ENCODE measurements at places on chromosomes 5 and 9.

- peak; percentile 20 for DNase-seq
Measured at GRCh38 chr5:77560677-77561263, 68.7 kb upstream of the WDR41 start.

DNA sequence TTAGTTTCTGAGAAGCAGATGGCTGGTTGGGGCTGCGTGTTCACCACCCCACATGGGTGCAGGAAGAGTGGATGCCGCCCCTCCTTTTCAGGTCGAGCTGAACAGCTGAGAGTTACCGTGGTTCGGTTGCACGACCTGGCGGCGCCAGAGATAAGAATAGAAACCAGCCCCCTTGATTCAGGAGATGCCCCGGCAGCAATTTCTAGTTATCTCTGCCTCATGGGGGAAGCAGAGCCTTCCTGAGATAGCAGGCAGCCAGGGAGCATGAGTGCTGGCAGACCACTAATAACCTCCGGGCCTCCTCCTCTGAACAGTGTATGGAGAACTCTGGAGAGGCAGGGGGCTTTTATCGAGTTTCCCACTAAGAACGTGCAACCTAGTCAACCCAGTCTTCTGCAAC is 177.8 kb downstream of the NSG2 start:
- no peak for DNase-seq

- DNase-seq = no peak
Measured at GRCh38 chr9:75891771-75892215, 1.3 kb downstream of the PCSK5 start.

- no peak for DNase-seq
Measured at GRCh38 chr5:159097784-159098602, 1.7 kb downstream of the EBF1 start.

- no peak for DNase-seq
Measured at GRCh38 chr9:97807681-97808080, 45.3 kb upstream of the FOXE1 start.

DNA sequence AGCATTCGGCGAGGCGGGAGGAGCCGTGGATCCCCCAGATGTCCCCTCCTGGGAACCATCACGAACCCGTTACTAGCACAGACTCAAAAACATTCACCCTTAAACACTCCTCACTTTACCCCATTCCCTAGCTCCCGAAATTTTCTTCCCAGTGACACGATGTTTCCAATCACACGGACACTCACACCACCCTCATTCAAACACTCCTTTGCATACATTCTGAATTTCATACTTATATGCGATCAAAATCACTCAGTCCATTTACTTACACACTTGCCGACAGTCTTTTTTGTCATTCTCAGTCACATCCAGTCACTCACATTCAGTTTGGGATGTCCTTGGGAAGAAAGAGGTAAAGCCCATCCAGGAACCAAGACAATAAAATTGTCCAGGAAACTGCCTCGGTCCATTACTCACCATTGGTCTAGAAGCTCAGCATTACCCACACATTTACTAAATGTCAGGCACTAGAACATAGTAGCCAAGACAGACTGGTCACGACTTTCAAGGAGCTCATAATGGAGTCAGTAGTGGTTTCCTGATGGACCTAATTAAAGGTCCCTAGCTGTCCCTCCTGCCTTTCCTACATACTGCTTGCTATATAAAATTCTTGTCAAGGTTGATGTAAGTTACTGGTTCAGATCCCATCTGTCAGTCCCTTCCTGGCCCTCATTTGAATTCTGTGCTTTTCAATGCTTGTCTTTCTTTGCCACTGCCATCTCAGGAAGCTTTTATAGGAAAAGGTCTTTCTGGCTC is 574 bp downstream of the SLC35A4 start:
- DNase-seq = no peak

DNA sequence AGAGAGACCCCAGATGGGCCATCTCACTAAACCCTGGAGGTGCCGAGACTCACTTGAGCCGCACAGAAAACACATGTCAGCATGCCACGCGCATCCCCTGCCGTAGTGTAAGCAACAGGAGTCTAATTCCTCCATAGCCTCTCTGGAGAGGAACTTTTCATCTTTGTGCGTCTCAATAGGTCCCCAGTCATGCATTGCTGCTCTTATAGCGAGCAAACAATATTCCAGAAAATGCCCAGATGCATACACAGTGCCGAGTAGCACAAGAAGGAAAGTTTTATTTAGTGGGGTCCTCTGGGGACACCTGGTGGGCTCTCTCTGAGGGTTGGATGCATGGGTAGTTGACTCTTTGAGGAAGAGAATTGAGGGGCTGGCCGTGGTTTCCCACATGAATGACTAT is 97.9 kb upstream of the DAP start:
- DNase-seq = no peak

DNA sequence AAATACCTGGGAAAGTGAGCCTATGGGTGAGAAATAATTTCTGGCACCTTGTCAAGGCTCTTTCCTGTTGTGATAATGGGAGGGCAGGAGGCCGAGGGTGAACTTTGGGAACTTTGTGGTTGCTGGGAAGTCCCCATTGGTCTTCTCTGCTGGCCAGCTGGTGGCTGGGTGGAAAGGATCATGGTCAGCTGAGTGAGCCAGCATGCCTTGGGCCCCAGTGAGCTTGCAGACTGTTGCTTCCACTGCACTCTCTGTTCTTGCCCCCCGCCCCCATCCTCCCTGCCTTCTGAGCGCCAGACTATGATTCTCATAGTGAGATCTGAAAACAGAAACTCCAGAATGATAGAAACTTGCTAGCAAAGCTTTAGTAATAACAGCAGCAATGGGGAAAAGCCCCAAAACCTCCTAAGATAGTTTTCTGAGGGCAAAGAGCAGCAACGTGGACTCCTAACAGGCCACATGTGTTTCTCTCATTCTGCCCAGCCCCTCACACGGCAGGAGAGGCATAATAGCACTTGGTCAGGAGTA is 139.2 kb upstream of the SMARCA2 start:
- no peak for DNase-seq

- DNase-seq = no peak
Measured at GRCh38 chr5:90530736-90531487, 1.5 kb upstream of the LYSMD3 start.

DNA sequence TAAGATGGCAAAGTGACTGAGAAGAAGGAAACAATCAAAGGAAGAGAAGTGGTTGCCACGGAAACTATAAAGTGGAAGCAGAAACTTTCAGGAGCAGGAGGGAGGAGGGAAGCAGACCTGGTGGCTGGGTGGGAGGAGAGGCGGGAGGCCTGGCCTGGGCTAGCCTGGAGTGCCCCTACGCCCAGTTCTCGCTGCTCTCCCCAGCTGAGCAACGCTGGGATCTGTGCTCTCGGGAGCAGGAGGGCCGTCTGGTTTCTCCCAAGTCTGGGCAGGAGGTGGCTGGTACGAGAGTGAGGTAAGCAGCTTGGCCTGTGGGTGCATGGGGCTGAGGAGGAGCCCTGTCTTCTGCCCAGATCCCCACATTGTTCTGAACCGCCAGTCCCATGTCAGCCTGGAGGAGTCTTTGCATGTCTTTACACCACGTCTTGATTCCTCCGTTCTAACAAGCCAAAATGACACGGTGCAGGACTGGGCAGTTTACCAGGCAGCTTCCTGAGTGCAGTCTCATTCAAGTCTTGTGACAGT is 15.0 kb upstream of the DAB2IP start:
- no peak for DNase-seq

GRCh38 chr9:90995516-90995915 is 193.9 kb downstream of the SYK start:
- no peak for DNase-seq

DNA sequence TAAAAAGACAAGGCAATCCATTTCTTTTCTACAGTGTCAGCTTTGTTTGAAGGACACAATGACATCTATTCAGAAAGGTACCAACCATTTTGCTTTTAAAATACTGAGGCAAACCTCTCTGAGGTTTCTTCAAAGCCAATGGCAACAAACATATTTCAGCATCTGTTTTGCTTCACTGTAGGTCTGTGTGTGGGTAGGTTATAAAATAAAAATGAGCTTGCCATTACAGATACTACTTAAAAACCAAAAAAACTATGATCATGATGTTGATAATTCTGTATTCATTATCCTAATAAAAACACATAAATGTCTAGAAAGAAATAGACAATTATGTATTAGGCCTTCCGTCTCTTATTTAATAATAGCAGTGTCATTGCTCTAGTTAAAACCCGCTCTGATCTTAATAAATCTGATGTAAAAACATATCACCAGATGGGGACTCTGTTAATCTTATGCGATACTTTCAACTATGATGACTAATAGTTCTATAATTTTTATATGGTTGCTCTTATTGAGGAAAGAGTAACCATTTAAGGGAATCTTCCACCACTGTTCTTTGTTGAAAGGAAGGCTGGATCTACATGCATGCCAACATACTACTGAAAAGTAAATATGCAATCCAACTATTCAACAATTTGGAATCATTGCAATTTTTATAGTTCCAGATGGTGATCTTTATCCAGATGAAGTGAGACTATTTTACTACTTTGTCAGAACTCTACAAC is 647.2 kb downstream of the PDE4D start:
- DNase-seq = no peak

DNA sequence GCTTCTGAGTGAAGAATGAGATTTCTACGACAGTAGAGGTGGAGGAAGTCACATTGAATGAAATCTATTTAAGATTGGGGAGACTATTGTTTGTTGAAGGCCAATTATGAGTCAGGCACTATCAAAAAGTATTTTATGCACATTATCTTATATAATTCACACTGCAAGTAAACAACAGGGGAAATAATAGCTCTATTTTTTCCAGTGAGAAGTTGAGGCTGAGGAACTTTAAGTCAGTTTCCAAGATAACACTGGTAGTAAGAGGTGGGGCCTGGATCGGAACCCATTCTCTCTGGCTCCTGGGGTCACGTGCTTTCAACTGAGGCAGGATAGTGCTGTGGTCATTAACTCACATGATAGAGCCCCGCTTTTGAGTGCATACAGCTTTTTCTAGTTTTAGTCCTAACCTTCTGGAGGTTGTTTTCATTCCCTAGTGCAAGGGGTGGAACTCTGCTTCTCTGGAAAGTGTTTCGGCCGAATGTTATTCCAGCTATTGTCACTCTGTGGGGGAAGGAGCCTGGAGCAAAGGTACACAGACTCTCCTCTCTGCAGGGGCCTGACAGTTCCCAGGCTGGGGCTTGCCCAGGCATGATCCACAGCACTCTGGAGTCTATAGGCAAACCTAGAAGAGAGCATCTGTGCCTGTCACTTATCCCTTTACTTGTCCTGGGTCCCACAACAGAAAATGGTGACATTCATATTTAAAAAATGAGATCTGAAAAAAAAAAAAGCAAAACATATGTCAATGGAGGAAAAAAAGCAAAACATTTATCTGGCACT is 352.4 kb upstream of the ACTBL2 start:
- peak; percentile 20 for DNase-seq

- no peak for DNase-seq
Measured at GRCh38 chr5:113273948-113274347, 160.8 kb downstream of the TSSK1B start.

DNA sequence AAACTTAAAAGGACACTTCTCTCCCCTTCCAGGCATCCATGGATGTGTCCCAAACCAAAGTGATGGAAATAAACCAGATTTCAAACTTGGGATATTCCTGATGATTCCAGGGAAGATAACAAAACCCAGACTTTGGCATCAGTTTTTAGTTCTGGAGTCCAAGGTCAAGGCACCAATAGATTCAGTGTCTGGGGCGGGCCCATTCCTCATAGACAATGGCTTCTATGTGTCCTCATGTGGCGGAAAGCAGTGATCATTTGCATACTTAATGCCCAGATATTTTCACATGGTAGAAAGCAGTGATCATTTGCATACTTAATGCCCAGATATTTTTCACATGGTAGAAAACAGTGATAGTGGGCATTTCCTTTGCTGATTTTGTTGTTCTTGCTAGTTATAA is 151.4 kb upstream of the DAP start:
- no peak for DNase-seq

- peak; percentile 60 for DNase-seq
Measured at GRCh38 chr9:121278477-121279261, 10.7 kb downstream of the GSN start.

- no peak for DNase-seq
Measured at GRCh38 chr5:150146862-150147601, 8.6 kb downstream of the PDGFRB start.

- DNase-seq = no peak
Measured at GRCh38 chr9:99713838-99714306, 107.8 kb upstream of the NR4A3 start.

DNA sequence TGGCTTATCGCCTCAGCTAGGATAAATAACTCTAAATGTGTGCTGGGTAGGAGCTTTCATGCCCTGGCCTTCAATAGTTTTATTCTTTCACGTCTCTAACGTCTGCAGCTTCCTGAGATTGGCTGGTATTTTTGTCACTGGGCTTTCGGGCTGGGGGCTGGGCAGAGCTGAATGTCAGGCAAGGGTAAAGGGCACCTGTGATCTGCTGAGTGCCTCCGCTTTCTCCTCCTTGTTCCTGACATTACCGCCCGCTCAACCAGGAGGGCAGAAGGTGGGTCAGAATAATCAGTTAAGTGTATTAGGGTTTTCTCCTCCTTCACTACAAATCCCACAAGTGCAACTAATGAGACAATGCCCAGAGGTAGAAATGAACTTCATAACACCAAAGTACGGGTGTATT is 216.6 kb downstream of the TSSK1B start:
- DNase-seq = no peak

DNA sequence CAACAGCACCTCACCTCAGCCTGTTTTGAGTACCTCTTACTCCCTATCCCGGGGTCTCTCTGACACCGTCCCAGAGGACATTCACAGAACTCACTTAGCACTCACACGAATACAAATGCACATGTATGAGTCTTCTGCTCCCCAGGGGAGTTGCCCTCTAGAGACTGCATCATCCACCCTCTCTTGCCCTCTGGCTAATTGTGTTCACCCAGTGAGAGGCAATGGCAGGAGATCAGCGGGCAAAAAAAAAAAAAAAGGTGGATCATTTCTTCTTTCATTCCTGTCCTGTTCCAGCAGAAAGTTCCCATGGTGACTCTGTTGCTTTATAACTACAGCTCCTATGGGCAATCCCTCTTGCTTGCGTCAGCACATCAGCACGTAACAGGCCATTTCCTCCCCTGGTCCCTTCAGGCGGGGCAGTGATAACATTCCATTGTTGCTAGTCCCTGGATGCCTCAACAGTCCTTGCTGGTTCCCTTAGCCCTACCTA is 23.5 kb upstream of the SNX2 start:
- no peak for DNase-seq

- DNase-seq = peak; percentile 13
Measured at GRCh38 chr5:178069909-178070308, 43.4 kb upstream of the N4BP3 start.

DNA sequence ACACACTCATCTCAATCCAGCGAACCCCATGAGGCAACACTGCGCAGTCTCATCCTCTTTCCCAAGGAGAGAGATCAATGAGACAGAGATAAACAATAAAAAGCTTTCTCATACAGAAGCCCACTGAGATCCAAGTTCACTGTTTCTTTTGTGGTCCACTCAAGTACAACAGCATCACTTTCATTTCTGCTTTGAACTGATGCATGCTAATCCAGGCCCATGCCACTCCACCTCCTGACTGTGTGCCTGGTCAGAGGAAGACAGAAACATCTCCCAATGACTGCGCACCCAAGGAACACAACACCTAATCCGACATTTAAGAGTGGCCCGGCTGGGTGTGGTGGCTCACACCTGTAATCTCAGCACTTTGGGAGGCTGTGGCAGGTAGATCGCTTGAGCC is 104.0 kb downstream of the SERINC5 start:
- no peak for DNase-seq

Measured in NCI-H510A treated with DMSO at 0.1 percent for 48 hours (cell line).